ENCODE measurements at places on chromosomes 3 and 15.

DNA sequence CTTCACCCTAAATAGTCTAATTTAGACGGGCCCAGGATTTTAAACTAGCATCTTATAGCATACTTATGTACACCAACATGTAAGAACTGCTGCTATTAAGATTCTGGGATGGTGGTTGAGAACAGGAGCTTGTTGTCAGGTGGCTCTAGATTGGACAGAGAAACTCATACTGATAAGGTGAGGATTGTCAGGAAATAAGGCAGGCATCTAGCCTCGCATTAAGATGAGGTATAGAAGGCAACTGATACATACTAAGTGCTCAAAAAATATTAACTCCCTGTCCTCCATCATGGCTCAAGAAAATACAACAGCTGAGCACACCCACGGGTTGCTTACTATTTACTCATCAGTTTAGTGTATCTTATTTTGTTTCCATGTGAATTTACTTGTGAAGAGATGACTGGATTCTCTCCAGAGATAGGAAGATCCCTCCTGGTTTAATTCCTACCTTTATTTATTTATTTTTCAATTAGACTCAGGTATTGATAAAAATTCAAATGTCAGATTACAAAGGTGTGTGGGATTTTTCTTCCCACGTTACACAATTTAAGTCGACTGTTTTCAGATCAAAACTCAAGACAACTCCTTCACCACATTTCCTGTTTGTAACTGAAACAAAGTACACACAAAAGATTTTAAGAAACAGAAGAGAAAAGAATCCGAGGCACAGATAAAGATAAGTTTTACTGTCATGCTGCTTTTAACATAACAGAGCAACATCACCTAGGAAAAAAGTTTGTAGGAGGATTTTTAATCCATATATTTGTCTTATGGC lies at the start of gene TRAT1:
TSS of gene TRAT1 (plus strand) at position 664 of the 775 bp plus-strand sequence. CDS start 142 bp downstream, outside the sequence.
- no peak for DNase-seq

- DNase-seq: no peak
Observed at GRCh38 chr3:183180784-183181295, 18.3 kb upstream of the LAMP3 start.

DNA sequence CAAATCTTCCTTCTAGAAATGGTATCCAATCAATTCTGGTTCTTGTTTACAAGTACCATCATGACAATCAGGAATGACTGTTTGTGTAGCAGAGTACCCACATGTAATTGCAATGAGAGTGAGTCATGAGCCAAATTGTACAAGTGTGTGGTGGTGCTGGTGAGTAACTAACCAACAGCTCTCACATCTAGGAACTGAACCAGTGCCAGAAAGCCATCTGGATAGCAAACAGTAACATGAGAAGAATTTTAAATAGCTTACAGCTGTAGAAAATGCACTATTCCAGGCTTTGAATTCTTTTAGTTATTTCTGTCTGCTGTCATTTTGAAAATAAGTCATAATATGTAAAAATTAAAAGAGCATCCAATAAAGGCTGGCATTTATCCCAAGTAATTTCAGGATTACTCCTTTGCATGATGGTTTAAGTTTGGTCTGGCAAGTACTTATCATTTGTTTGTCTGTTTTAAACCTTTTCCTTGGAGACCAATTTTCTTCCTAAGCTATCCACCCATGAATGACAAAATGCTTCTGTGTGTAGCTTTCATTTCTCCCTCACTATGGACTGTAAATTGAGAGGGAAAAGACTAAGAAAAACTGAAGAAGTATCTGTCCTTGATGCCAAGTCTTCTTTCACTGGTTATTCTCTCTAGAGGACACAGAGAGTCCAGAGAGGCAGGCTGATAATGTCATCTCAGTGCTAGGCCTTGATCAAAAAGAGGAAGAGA lies 60.0 kb downstream of the PIK3CB start:
- DNase-seq: no peak

GRCh38 chr3:106466881-106467280 lies 598.1 kb upstream of the CBLB start:
- no peak for DNase-seq

- no peak for DNase-seq
Observed at GRCh38 chr3:134079111-134079547, 49.4 kb upstream of the SLCO2A1 start.

DNA sequence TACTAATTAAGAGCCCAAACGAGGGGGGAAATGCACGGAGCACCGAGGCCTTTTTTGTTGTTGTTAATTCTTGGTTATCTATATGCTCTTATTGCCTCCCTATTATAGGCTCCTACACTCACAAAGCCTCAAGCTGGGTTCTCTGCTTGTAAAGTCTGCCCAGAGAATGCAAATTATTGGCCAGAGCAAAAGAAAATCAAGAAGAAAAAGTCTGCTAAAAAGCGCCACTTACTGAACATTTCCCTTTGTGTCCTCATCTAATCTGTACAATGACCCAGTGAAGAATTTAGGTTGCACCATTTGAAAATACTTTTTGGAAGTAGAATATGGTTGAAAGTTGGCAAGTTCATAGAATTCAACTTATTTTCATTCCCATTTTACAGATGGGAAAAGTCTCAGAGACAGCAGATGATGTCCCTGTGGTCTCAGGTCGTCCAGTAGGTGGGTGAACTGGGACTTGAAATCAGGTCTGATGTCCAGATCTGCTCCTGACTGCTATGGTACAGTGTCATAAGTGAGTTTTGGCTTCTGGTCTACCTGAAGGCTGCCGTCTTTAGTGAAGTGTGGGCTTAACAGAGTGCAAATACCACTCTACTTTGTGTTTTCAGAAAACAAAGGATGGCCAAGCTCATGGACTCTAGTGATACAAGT lies 1.1 kb upstream of the TNFAIP8L3 start:
- DNase-seq: no peak

DNA sequence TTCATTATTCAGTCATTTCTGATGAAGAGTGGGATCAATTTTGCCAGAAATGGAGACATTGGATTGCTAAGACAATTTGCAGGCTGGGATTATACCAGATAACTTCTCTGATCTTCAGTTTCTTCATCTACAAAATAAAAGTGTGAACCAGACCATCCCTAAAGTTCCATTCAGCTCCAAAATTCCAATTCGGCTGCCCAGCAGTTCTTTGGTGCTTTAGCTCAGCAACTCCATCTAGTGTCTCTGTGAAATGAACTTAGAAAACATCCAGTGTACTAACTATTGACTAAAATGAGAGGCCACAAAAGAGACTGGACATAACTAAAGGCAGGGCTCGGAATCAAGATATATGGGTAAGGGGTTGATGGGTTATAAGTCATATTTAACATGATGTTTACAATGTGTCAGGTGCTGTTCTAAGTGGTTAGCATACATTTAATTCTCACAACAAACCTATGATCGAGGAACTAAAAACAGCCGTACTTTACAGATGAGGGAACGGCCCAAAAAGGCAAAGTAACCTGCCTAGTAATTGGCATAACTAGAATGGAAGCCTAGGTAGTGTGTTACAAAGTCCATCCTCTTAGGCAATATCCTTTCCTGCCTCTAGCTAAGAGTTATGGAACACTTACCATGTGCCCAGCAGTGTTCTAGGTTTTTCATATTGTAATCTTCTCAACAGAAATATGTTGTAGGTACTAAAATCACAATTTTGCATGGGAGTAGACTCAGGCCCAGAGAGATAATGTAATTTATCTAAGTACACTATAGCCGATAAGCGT lies 17.0 kb downstream of the THAP10 start:
- DNase-seq: no peak

DNA sequence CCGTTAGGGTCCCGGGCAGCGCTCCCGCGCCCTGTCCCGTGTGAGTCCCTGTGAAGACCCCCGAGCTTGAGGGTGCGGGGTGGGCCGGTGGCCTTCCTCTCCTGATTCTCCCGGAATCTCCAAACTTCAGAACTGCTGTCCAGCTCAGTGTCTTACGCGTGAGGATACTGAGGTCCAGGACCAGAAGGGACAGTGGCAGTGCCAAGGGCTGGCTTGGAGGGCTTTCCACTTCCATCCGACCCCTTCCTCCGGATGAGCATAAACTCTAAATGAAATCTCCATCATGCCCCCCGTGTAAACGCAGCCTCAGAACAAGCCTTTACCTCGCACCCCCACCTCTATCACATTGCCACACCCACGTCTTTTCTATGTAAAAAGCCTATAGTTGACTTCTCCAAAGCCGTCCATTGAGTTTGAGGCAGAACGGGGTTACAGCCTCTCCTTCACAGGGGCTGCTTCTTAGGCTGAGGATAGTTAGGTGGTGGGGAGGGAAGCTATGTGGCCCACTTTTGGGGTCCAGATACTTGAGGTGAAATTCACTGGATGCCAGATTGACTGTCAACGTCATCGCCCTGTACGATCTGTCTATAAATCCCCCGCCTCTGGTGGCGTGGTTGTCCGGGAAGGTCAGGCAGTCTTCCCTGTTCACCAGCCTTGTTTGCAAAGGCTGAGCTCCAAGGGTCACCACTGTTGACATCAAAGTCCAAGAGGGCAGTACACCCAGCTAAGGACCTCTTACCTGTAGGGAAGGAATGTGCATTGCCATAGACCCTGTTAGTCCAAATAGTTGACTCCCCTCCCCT lies 1.1 kb downstream of the EDEM1 start:
- no peak for DNase-seq

DNA sequence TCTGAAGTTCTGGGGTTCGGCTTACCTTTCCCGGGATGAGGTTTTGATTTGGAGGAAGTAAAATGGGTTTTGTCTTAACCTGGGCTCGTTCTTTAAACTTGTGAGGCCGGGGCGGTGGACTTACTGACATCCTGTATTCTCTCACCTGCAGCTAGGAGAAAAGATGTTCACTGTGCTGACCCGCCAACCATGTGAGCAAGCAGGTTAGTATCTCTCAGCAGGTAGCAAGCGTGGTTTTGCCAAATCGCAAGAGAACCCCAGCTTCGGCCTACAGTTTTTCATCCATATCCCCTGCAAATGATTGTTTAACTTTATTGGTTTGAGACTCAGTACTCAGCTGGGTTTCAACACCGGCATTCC lies 891 bp downstream of the ENTPD3 start:
- DNase-seq: no peak

DNA sequence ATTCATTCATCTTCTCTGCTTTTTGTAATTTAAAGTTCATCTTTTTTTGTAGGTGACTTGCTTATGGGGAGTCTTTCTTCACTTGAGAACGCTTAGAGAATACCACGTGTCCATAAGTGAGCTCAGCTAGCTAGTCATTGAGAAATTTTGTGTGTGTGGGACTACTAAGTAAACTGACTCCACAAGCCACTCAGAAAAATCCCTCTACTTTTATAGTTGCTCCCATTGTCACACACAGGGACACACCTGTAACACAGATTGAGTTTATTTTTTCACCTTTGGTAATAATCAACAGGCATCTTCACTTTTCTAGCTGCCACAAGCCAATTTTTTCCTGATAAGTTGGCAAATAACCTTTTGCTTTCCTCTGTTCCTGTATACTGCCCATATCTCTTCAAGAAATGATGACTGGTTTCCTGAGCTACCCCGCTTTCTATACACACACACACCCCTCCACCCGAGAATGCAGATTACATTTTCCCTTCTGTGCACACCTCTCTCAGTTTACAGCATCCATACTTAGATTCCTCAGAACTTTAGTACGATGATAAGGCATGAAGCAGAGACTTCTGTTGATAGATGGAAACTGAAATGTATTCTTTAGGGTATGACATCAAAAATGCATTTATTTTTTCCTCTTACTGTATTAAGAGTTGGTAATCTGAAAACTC lies 4.6 kb downstream of the TSC22D2 start:
- no peak for DNase-seq

DNA sequence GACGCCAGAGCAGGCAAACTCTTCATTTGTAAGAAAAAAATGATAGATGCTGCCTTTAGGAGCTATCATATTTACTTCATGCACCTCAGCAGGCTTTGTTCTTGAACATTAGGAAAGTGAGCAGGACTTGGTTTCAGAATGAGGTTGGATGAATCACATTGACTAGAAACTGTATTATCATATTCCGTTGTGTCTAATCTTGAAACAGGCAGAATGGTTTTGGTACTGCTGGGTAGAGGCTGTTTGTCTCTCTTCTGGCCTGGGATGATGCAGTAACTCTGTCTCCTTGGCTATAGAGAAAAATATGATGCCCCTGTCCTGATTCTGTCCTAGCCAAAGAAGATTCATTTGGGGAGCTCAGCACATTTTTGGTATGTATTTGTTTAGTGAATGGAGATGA lies 344.2 kb upstream of the GRM7 start:
- no peak for DNase-seq

DNA sequence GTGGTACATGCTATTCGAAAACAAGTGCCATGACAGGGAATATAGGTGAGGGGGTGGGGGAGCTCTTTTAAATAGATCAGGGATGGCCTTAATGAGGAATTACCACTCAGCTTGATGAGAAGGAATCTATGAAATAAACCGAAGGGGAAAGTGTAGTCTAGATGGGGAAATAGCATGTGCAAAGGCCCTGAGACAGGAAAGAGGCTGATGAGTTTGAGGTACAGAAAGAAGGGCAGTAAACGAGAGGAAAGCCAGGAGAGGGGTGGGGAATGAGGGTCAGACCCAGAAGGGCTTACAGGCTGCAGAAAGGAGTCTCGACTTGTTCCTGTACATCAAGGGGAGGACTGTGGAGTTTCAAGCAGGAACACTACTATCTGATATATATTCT lies 12.2 kb downstream of the ATP2B2 start:
- no peak for DNase-seq

GRCh38 chr15:34011481-34011880 lies 27.5 kb downstream of the AVEN start:
- DNase-seq: no peak

GRCh38 chr3:122668930-122669730 lies 11.5 kb upstream of the PARP14 start:
- DNase-seq: no peak

- DNase-seq: no peak
Observed at GRCh38 chr3:10228248-10228950, 19.9 kb upstream of the TATDN2 start.

- no peak for DNase-seq
Observed at GRCh38 chr3:188526057-188526456, 372.1 kb downstream of the LPP start.

DNA sequence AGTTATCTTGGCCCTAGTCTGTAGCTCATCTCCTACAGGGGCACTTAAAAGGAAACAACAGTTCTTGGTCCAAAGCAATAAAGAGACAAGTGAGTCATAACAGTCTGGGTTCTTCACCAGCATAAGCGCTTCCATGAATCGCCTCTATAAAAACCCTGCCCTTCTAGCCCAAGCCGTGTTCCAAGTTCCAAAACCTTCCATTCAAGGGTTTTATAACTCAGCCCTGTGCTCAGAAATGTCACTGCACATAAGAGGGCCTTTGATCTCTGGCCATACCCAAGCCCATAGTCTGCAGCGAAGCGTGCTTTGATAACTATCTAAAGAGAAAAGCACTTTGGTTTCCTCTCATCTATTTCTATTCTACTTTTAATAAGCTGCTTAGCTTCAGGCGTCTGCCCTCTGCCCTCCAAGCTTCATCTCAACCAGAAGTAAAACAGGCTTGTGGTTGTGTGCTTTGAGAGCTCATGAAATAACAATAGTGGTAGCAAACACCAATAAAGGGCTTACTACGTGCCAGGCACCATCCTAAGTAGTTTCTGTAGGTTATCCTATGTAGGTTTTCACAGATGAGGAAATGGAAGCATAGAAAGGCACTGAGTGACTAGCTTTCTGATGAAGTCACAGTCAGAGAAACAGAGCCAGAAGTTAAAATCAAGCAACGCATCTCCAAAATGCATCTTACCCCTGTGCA lies 64.0 kb upstream of the AKAP13 start:
- no peak for DNase-seq

Measured in progenitor cell of endocrine pancreas (in vitro differentiated cells).